ENCODE measurements at places on chromosomes 6 and 20.

- DNase-seq, result no peak
Measured at GRCh38 chr20:24079661-24080412, 91.3 kb upstream of the GGTLC1 start.

DNA sequence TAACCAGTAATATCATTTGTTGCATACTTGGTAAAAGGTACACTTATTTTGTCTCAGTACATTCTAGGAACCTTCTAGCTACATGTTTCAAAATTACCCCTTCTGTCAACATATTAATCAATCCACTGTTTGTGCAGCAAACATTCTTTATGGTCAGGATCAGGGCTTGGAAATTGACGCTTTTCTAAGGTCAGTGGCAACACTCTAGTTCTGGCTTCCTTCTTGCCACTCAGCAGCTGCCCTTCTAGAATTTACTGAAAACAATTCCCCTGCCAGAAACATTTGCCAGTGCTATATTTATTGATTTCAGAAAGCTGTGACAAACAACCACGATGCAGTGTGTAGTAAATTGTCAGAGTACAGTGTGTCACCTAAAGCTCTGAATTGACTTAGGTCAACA lies 84.7 kb upstream of the FBXL4 start:
- no peak for DNase-seq

DNA sequence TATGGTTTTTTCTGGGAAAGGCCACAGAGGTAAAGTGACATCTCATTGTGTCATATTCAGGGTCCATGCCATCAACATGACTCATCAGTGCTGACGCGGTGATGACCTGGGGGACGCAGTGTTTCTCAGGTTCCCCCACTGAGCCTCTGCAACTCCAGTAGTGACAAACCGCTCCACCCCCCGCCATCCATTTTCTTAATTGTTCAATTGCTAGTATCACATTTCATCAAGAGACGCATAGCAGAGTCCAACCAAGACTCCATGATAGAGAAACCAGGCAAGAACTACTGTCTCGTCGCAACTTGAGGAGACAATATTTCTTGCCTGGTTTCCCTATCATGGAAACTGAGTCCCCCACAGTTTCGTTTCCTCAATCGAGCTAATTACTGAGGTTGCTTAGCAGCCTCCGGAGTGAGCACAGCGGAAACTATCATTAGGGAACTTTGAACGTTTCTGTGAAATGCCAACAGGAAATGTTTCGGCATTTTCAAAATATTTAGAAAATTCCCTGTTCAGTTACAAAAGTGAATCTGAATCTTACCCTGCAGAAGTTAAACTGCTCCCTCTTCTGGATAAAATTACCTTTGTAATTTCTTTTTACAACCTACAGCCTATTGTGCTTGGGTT lies 12.2 kb upstream of the SERPINB1 start:
- DNase-seq, result peak; percentile 52

DNA sequence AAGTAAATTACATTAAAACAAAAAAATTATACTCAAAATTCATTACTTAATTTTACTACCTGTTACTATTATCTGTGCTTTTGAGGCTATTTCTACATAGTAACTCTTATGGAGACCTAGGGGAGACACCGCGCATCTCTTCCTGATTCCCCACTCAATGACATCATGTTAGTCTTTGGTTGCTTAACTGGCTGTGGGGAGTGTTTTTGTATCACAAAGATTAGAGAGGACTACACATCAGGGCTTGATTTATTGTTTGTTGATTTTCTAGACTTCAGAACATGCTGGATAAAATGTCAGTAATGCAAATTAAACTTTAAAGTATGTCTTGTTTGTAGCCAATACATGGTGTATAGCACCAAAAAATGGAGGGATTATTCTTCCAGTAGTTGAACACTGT lies 26.0 kb downstream of the SLC2A10 start:
- DNase-seq, result no peak

- no peak for DNase-seq
Measured at GRCh38 chr6:40693768-40694167, 106.6 kb upstream of the LRFN2 start.

GRCh38 chr6:131215219-131215618 lies 80.0 kb downstream of the AKAP7 start:
- no peak for DNase-seq

DNA sequence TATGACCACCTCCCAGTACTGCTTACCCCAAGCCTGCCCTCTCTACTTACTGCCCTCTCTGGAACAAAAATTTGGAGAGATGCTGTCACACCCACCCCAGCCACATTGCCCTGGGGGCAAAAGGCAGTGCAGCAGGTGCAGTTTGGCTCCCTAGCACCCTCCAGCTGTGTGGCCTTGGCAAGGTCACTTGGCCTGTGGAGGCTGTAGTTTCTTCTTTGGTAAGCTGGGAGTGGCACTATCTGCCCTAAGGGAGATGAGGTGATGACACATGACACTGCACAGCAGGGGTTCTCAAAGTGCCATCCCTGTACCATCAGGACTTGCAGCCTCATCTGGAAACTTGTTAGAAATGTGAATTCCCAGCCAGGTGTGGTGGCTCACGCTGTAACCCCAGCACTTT lies 44.8 kb downstream of the TAF8 start:
- no peak for DNase-seq

DNA sequence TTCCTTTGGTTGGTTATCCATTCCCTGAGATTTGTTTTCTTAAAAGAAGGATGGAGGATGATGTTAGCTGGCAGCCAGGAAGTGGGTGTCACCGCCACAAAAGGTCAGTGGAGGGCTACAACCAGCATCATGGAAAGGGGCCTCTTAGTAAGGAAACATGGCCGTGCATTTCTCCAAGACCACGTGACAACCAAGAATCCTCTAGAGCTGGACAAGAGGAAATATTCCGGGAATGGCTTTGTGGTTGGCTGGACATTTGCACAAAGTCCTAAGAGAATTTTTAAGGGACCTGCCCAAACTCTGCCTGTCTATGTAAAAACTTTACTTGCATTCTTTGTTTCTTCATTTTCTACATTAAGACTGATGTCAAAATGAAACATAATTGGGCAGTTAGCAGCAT lies 399.9 kb upstream of the MARCKS start:
- DNase-seq, result no peak

- no peak for DNase-seq
Measured at GRCh38 chr6:21116736-21117135, 476.8 kb upstream of the SOX4 start.

GRCh38 chr6:170074907-170075306 lies 216.0 kb downstream of the DLL1 start:
- no peak for DNase-seq

- no peak for DNase-seq
Measured at GRCh38 chr20:57560554-57561355, at the start of gene PCK1. Gene PCK1 (plus strand): TSS chr20:57561110. CDS start chr20:57561412, 302 bp downstream.

GRCh38 chr6:34576286-34576955 lies 20.3 kb upstream of the SPDEF start:
- no peak for DNase-seq
